ENCODE measurements at places on chromosomes 3 and 15.
A peak's percentile ranks its signal among the peaks of the same experiment; 100 is the strongest.

- no peak for DNase-seq
These were observed 110.0 kb downstream of the AQP9 start for GRCh38 chr15:58247855-58248842.

DNA sequence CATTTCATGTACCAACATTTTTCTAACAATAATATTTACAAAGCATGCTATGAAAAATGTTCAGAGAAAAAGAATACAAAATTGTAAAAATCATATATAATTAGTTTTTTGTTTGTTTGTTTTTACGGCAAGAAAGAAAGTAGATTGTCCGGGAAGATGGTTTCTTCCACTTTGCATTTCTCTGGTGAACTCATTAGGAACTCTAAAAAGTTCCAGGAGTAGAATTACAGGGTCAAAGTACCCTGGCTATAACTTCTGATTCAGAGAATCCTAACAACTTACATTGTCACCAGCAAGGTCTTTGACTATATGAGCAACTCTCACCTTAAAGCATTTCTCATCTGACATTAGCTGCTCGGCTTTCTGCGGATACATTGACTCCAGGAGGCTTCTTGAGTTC is 196.7 kb downstream of the PDE8A start:
- DNase-seq, result no peak

- DNase-seq, result no peak
These were observed 2.8 kb upstream of the XCR1 start for GRCh38 chr3:46029953-46030543.

- no peak for DNase-seq
These were observed 776.2 kb downstream of the FHIT start for GRCh38 chr3:60475096-60475495.

- DNase-seq, result peak; percentile 52
These were observed 39.4 kb upstream of the SMAD3 start for GRCh38 chr15:67025719-67026609.

DNA sequence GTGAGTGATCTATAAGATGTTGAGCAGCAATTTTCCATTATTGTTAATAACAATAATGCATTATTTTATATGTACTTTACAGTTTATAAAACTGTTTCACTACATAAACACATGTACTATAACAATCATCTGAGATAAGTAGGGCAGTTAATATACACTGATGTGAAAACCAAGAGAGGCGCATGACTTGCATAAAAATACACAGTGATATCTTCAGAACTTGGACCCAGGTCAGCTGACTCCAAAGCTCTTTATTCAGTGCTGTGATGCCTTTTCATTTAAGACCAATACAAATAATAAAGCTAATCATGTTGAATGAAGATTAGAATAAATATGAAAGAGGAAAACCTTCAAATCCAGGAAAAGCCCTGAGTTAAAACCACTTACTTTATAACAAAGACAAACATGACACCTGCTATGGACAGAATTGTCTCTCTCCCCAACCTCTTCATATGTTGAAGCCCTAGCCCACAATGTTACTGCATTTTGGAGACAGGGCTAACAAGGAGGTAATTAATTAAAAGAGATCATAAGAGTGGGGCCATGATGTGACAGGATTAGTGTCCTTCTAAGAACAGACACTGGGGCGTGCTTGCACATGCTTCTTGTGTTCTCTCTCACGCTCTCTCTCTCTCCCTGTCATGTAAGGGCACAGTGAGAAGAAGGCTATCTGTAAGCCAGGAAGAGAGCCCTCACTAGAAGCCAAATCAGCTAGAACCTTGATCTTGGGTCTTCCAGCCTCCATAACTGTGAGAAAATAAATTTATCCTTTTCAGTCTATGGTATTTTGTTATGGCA is 55.8 kb upstream of the TSPAN3 start:
- DNase-seq, result no peak

DNA sequence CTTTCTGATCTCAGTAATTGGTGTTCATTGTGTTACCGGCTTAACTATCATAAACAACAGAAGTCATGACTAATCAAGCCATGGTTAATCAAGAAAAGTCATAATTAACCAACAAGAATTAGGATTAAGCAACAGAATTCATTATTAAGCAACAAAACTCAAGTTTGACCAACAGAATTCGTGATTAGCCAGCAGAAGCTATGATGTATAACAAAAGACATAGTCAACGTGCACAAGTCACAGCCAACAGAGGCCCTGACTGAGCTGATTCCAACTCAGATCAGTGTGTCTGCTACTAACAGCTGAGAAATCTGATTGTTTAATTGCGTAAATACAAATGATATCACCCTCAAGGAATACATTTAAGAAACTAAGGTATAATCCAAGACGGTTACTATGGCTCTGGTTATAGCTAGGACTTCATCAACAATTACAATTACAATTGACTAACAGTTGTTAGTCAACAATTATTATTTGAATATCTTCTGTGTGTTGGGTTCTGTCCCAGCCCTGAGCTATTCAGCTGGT is 67.7 kb downstream of the RARB start:
- no peak for DNase-seq

DNA sequence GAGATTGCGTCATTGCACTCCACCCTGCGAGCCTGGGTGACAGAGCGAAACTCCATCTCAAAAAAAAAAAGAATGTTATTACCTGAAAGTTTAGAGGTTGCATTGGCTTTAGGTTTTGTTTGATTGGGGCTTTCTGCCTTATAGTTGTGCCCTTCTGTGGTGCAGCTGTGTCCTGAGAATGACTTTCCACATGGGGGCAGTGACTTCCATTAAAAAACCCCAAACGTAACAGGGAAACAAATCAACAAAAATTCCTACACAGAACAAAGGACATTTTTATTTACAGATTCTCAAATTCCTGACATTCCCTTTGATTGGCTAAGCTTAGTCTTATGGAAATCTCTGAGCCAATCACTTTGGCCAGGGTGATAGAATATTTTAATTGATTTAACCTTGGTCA is 154.1 kb upstream of the GPR149 start:
- no peak for DNase-seq

DNA sequence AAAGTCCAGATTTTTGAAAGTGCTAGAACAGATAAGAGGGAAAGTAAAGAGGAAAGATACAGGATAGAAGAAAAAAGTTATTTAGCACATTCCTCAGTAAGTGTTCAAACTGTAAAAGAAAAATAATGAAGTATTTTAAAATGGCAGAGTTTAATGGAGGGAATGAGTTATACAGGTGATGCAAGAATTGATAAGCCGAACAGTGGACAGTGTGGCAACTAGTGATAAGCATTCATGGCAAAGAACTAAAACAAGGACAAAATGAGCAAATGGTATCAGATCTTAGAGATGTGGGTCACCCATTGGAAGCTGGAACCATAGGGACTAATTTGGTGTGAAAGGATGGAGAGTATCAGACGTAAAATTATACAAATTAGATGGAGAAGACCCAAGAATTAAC is 622.9 kb upstream of the SGO1 start:
- DNase-seq, result no peak

- DNase-seq, result no peak
These were observed 84.9 kb upstream of the ETV5 start for GRCh38 chr3:186193534-186194450.

- no peak for DNase-seq
These were observed 475 bp downstream of the EIF4E3 start for GRCh38 chr3:71724584-71725270.

DNA sequence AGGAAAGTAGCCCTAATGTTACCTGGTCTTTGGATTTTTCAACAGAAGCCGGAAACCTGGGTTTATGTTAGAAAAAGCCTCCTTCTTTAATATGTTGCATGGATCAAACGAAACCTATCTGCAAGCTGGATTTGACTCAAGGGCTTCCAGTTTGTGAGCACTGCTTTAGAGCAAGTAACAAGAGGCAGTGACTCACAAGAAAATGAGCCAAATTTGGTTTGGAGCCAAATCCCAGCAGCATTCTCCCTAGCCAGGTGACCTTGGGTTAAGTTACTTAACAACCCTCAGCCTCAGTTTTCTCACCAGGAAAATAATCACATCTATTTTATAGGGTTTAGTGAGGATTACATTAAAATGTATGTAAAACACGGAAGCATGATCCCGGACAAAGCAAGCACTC is 215.2 kb upstream of the PRICKLE2 start:
- no peak for DNase-seq

DNA sequence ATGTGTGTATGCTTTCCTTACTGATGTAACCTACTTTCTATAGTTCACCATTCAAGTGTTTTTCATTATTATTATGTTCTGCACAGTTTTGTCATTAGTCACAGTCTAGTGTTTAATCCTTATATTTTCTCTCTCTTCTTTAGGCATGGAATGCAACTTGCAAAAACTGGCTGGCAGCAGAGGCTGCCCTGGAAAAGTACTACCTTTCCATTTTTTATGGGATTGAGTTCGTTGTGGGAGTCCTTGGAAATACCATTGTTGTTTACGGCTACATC is 6.9 kb downstream of the SUCNR1 start:
- no peak for DNase-seq

- DNase-seq, result no peak
These were observed 270.8 kb downstream of the OPA1 start for GRCh38 chr3:193863657-193864357.

DNA sequence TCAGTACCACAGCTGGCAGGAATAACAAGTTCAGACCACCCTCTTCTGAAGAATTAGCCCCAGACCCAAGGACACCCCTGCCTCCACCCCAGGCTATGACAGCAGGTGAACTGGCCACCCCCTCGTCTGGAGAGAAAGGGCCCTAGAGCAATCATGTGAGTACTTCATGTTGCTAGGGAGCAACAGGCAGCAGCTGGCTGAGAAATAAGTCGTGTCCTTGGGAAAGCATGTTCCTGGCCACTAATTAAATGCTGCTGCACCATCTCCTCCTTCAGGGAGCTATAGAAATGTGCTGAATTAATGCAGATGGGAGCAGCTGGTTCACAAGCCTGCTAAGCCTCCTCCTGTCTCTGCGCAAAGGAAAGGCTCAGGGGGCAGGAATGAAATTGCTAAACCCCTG is 31.5 kb downstream of the MRPS11 start:
- DNase-seq, result no peak

- no peak for DNase-seq
These were observed 21.8 kb upstream of the MUSTN1 start for GRCh38 chr3:52856666-52857065.

GRCh38 chr3:25706213-25706612 is 41.5 kb upstream of the TOP2B start:
- no peak for DNase-seq

DNA sequence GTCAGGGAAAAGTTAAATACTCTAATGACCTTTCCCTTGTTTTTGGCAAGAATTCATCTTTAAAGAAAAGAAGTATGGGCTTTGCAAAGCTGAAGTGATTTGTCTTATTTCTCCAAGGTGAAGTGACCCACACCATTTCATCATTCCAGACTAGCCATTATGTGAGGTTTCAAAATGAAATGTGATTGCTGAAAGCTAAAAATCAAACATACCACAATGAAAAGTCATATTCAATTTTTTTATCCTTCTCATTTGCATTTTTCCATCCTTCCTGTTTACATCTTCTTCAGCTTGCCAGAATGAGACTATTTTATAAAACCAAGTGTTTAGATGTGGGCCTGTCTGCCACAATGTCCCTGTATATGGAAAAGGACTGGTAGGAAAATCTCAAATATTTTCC is 142.3 kb upstream of the STRIT1 start:
- DNase-seq, result no peak

- no peak for DNase-seq
These were observed 5.1 kb downstream of the FSIP1 start for GRCh38 chr15:39777496-39777895.

- DNase-seq, result no peak
These were observed 19.4 kb upstream of the SKOR1 start for GRCh38 chr15:67805666-67806516.

GRCh38 chr3:13600950-13601691 is 52.2 kb downstream of the FBLN2 start:
- no peak for DNase-seq

GRCh38 chr15:63994073-63994600 is 52.1 kb downstream of the DAPK2 start:
- no peak for DNase-seq

Data from bone marrow (tissue), 2 donors.